ENCODE measurements at places on chromosomes 3 and 15.

GRCh38 chr15:23506762-23507161 lies 58.7 kb upstream of the MKRN3 start:
- no peak for DNase-seq

- DNase-seq = no peak
Measured at GRCh38 chr15:101536875-101537405, 47.4 kb upstream of the PCSK6 start.

DNA sequence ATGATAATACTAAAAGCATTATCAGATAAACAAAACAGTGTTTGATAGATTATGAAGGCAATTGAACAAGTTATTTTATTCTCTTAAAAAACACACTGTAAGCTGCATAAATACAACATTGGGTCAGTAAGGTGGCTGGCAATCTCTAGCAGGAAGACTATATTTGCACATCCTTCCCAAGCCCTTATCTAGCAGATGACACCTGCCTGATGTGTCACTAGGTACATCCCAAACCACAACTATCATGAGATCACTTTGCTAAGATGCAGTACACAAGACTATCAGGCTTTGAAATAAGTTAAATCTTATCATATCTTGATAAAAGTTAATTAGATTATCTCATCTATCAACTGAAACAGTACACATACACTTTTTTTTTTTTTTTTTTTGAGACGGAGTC lies 417.4 kb downstream of the MECOM start:
- DNase-seq = no peak

DNA sequence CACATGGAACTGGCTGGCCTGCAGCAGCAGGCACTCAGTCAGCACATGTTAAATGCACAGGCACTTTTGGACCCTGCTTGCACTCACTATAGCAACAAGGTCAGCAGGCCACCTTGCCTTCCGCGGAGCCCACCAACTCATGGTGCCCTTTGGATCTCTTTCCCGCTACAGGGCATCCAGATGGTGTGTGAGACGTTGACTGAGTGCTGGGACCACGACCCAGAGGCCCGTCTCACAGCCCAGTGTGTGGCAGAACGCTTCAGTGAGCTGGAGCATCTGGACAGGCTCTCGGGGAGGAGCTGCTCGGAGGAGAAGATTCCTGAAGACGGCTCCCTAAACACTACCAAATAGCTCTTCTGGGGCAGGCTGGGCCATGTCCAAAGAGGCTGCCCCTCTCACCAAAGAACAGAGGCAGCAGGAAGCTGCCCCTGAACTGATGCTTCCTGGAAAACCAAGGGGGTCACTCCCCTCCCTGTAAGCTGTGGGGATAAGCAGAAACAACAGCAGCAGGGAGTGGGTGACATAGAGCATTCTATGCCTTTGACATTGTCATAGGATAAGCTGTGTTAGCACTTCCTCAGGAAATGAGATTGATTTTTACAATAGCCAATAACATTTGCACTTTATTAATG lies 85.0 kb downstream of the TGFBR2 start:
- no peak for DNase-seq

DNA sequence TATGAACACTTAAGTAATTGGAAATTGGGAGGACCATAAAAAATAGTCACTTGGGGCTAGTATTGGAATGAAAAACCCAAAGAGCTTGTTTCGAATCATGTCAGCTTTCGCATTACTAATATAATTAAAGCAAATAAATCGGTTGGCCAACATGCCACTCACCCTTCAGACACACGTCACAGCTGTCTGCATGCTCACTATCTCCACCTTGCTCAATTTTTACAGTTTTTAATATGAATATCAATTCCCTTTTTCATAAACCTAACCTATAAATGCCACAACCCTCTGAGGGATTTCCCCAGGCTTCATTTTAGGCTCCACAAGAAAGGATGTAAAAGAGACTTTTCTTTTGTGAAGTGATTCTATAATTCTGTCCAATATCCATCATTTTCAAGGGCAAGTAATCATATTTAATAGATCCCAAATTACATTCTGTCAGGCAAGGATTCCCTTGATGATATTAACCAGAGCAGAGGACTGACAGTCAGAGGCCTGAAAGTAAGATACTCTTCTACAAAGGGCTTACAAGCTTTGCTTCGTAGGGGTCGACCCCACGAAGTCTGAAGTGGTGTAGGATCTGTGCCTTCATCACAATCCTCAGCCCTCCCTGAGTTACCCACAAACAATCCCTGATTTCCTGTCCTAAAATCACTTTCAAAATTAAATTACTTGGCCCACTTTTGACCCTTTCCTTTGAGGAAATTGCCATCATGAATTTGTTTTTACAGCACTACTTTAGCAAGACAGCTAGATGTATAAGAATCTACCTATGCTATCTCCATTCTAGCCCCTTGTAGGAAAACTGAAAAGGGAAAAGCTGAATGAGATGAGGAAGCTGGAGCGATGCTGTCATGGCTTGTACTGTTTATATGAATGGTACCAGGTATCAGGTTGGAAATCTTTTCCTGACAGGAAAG lies 44.5 kb downstream of the NANOGP8 start:
- DNase-seq = no peak

- no peak for DNase-seq
Measured at GRCh38 chr15:55179141-55179540, 17.6 kb downstream of the RSL24D1 start.

DNA sequence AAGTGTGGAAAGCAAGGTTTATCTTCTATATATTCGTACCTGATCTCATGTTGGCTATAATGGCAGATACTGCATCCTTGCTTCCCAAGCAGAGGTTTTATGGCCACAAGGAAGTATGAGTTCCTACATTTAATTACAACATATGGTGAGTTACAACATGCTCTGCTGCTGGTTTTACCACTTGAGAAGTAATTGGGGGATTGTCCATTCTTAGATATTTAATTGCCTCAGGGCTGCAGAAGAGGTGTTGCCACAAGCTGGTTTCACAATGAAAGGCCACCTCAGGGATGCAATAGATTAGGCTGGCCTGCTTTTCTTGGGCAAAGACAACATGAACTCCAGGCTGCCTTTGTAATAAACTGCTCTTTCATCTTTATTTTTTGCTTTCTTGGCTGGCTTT lies 48.6 kb downstream of the RAP2B start:
- no peak for DNase-seq

Data from 8988T (cell line).